Right renal cortex interstitium (tissue), 3 donors: ENCODE measurements at places on chromosomes 7 and 10. TPM values are rescaled to one million over a fixed set of nuclear protein-coding genes. Genes with fewer than 3 reads are reported as not detected.

OIT3 gene
- polyA plus RNA-seq: 3.2 TPM

ERCC6 gene
- 16.9 TPM for polyA plus RNA-seq

ERVW-1 gene
- 0.74 TPM for polyA plus RNA-seq

UTF1 gene
- not detected for polyA plus RNA-seq

MMRN2 gene
- polyA plus RNA-seq: 26.1 TPM

LRRC61 gene
- polyA plus RNA-seq: 23.0 TPM

SFTPA1 gene
- polyA plus RNA-seq: not detected

COL26A1 gene
- 20.8 TPM for polyA plus RNA-seq

PON3 gene
- 1.5 TPM for polyA plus RNA-seq

NPC1L1 gene
- 3.2 TPM for polyA plus RNA-seq

ACHE gene
- 3.7 TPM for polyA plus RNA-seq

ARHGAP21 gene
- 91.4 TPM for polyA plus RNA-seq

NUTM2B gene
- polyA plus RNA-seq: 1.4 TPM

MSS51 gene
- polyA plus RNA-seq: 1.8 TPM

DYDC2 gene
- polyA plus RNA-seq: 2.4 TPM

KBTBD2 gene
- polyA plus RNA-seq: 68.5 TPM

TMEM139 gene
- 70.4 TPM for polyA plus RNA-seq

OR6B1 gene
- not detected for polyA plus RNA-seq

TSPAN14 gene
- 81.6 TPM for polyA plus RNA-seq

SEMA3A gene
- 15.0 TPM for polyA plus RNA-seq

UBTD1 gene
- polyA plus RNA-seq: 6.6 TPM

ATOH7 gene
- polyA plus RNA-seq: 0.95 TPM

TMEM273 gene
- polyA plus RNA-seq: 3.3 TPM

ABI1 gene
- polyA plus RNA-seq: 66.3 TPM

HPS6 gene
- polyA plus RNA-seq: 12.5 TPM

SPACDR gene
- polyA plus RNA-seq: 1.4 TPM

SH2D4B gene
- 0.14 TPM for polyA plus RNA-seq

KLHL7 gene
- 55.4 TPM for polyA plus RNA-seq

GOLGA7B gene
- polyA plus RNA-seq: 0.50 TPM

CHN2 gene
- 18.3 TPM for polyA plus RNA-seq

GBX1 gene
- not detected for polyA plus RNA-seq

COPG2 gene
- 67.6 TPM for polyA plus RNA-seq

CALML3 gene
- 0.10 TPM for polyA plus RNA-seq

FGFR2 gene
- polyA plus RNA-seq: 102 TPM

ZNF503 gene
- 50.6 TPM for polyA plus RNA-seq

SEMA3D gene
- polyA plus RNA-seq: 43.1 TPM

UNC5B gene
- 49.0 TPM for polyA plus RNA-seq

C7orf57 gene
- polyA plus RNA-seq: 0.67 TPM

IFIT1B gene
- 0.12 TPM for polyA plus RNA-seq

POLR2J2 gene
- 0.97 TPM for polyA plus RNA-seq

UBE2H gene
- polyA plus RNA-seq: 125 TPM

PTN gene
- 197 TPM for polyA plus RNA-seq

POM121 gene
- polyA plus RNA-seq: 34.3 TPM

SLC39A12 gene
- polyA plus RNA-seq: not detected

MINDY3 gene
- 45.1 TPM for polyA plus RNA-seq

OR6V1 gene
- polyA plus RNA-seq: not detected

TET1 gene
- 9.6 TPM for polyA plus RNA-seq

OR2A7 gene
- 6.9 TPM for polyA plus RNA-seq
